ENCODE measurements at places on chromosomes 3 and 15. TPM values are rescaled to one million over a fixed set of nuclear protein-coding genes. Genes with fewer than 3 reads are reported as not detected.

Gene FBXL22
- total RNA-seq = 5.1 TPM

Gene SLC28A2
- not detected for total RNA-seq

Gene ELL3
- total RNA-seq = 5.0 TPM

Gene IGF2BP2
- 84.2 TPM for total RNA-seq

Gene CACNA2D3
- total RNA-seq = 4.9 TPM

Gene GATA2
- total RNA-seq = 3.1 TPM

Gene CCDC32
- 25.8 TPM for total RNA-seq

Gene RAB43
- total RNA-seq = 8.6 TPM

Gene MYZAP
- total RNA-seq = 2.9 TPM

Gene DHX30
- 103 TPM for total RNA-seq

Gene HHATL
- total RNA-seq = 9.6 TPM

Gene ACTC1
- total RNA-seq = 136 TPM

Gene SCN5A
- 3.0 TPM for total RNA-seq

Gene TJP1
- 145 TPM for total RNA-seq

Gene FES
- total RNA-seq = 35.7 TPM

Gene STXBP5L
- total RNA-seq = 22.0 TPM

Gene TMEM207
- not detected for total RNA-seq

Gene FANCD2OS
- total RNA-seq = not detected

Gene RTP3
- total RNA-seq = not detected

Gene PLSCR2
- total RNA-seq = not detected

Gene GHSR
- total RNA-seq = not detected

Gene CFAP44
- 16.9 TPM for total RNA-seq

Gene GRK7
- total RNA-seq = 1.3 TPM

Gene TMEM212
- not detected for total RNA-seq

Gene BOC
- 104 TPM for total RNA-seq

Gene TXNRD3
- 15.3 TPM for total RNA-seq

Gene CCDC14
- 125 TPM for total RNA-seq

Measured in camera-type eye (tissue), 1 donor.